ENCODE measurements at places on chromosomes 7 and 10. TPM values are rescaled to one million over a fixed set of nuclear protein-coding genes. Genes with fewer than 3 reads are reported as not detected.

Gene CTTNBP2
- 0.94 TPM for total RNA-seq

Gene HMX2
- total RNA-seq = 1.1 TPM

Gene ZNF107
- total RNA-seq = 3.6 TPM

Gene ADAM22
- total RNA-seq = 3.6 TPM

Gene CALHM1
- total RNA-seq = not detected

- DNase-seq = no peak
These were observed 41.3 kb downstream of the LRMDA start for GRCh38 chr10:75472685-75473084.

DNA sequence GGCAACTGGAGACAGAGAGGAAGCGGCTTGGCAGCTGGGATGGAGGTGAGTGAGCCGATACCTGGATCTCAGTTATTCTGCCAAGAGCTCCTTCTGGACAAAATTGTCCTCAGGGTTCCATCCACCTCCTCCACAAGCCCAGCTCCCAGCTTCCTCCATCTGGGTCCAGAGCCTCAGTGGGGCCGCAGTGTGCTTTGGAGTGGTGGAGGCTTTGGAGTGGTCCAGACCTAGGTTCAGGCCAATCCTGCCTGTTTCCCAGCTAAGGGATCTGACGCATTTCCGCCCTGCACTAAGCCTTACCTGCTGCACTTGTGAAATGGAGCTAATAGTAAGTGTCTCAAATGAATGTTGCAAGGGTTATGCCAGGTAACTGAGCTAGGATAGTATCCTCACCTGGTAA lies 355.7 kb upstream of the SHH start:
- no peak for DNase-seq

DNA sequence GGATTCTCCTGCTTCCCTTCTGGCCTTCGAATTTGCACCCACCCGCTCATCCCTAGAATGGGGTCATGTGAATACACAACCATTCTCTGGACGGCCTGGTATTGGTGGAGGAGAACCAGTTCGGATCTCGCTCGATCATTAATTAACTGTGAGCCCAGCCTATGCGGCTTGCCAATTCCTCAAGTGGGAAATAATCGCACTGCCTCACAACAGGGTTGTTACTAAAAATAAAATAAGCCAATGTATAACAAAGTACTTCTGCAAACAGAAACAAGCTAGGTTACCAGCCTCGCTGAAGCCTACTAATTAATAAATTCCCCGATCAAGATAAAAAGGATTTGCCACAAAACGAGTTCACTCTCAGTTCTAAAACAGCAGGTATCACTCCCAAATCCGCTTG lies 16.2 kb downstream of the CTBP2 start:
- DNase-seq = no peak

DNA sequence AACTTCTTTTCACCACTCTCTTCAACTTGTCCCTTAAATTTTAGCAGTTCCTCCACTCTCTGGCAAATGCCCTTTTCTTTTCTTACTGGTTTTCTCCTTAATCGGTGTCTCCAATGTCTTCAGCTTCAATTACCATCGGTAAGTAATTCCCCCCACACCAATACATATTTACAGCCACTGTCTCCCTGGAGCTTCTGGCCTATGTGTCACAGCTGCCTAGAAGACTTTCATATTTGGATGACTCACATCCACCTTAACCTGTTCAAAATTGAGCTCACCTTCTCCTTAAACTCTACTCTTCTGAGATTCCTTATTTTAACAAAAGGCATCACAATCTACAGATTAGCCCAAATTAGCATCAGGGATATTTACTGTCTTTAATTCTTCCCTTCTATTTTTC lies 380.4 kb downstream of the POM121L12 start:
- no peak for DNase-seq

DNA sequence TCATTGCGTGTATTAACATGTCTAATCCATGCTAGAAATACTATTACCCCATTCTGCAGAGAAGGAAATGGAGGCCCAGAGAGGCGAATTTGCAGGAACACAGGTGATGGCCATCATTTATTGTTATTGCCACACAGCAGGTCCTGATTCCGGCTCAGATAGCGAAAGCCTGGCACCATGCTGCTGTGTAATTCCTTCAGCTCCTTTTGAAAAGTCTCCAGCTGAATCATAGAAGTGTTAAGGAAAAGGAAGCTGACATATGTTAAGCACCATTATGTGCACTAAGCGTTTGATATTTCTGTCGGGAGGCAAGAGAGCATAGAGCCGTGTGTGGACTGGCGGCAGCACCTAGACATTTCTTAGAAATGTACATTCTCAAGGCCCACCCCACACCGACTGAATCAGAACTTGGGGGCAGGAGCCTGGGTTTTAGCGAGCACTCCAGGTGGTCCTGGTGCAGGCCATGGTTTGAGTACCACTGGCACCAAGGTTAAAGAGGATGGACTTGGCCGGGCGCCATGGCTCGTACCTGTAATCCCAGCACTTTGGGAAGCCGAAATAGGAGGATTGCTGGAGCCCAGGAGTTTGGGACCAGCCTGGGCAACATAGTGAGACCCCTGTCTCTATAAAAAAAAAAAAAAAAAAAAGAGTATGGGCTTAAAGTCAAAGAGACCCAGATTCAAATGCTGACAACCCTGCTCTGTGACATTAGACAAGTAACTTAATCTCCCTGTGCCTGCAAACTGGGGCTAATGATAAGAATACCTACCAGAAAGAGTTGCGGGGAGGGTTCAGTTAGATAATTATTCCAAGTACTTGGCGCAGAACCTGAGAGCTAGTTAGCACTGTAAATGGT lies 52.2 kb downstream of the UNC5B start:
- DNase-seq = no peak

GRCh38 chr10:79055892-79056291 lies 12.9 kb upstream of the ZMIZ1 start:
- DNase-seq = no peak

DNA sequence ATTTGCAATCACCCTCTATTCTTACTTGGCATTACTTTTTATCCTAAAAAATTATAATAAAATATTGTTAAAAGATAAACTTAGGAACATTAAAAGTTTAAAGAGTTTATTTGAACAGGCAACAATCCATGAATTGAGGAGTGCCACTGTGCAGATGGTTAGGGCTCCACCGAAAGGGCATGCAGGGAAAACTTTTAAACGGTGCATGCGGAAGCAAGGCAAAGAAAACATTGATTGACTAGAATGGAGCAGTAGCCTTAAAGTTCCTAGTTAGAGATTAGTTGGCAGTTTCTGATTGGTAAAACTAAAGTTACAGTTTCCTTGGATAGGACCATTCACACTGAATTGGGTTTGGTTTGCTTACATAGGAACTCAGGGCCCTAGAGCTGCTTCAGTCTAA lies 17.3 kb downstream of the CC2D2B start:
- DNase-seq = no peak

DNA sequence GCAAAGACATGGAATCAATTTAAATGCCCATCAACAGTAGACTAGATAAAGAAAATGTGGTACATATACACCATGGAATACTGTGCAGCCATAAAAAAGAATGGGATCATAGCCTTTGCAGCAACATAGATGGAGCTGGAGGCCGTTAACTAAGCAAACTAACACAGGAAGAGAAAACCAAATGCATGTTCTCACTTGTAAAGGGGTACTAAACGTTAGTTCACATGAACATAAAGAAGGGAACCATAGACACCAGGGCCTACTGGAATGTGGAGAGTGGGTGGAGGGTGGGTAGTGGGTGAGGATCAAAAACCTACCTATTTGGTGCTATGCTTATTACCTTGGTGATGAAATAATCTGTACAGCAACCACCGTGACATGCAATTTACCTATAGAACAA lies 78.4 kb upstream of the GSDME start:
- DNase-seq = no peak

DNA sequence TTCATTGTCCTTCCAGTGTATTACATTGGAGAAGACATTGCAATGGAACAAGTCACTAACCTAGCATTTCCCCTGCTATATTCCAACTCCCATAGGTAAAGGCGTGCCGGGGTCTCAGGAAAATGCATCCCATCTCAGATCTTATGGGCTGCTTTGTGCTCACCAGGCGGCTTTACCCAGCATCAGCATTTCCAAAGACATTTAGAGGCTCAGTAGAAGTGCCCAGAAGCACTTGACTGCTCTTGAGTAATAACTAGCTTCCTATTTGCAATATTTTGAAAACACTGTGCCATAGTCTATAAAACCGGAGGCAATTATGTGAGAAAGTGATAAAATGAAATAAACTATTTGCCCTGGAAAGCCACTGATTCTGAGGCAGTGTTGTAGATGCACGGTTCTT lies 415.0 kb upstream of the NPVF start:
- no peak for DNase-seq

- no peak for DNase-seq
These were observed 97.9 kb upstream of the ANK3 start for GRCh38 chr10:60487543-60487942.

DNA sequence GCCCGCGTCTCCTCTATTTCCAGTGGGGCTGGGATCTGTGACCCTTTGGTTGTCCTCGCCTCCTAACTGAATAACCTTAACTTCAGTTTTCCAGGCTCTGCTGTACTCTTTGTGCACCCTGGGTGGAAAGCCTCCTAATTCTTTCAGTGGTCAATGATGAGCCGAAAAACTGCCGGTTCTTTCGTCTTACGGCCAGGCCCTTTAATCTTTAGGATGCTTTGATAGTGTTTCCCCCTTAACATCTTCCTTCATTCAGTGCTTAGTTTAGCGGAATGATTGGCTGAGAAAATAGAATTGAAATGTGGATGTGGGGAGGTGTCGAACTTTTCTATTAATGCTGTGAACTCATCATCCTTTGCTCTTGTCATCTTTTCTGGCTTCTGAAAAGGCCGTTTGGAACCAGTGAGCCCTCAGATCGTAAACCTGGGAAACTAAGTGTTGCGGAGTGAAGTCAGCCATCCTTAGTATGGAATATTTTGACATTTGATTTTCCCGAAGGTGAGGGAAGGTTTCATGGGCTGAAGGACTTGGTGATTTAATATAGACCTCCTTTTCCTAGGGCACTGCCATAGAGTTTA lies 847 bp downstream of the GARS1 start:
- DNase-seq = no peak

GRCh38 chr7:116356979-116357378 lies 142.6 kb upstream of the CAV2 start:
- no peak for DNase-seq

Measured in NCI-H460 (cell line).